ENCODE measurements at places on chromosomes 6 and 20.

- no peak for DNase-seq
Observed at GRCh38 chr6:63708631-63709030, 73.0 kb downstream of the PHF3 start.

DNA sequence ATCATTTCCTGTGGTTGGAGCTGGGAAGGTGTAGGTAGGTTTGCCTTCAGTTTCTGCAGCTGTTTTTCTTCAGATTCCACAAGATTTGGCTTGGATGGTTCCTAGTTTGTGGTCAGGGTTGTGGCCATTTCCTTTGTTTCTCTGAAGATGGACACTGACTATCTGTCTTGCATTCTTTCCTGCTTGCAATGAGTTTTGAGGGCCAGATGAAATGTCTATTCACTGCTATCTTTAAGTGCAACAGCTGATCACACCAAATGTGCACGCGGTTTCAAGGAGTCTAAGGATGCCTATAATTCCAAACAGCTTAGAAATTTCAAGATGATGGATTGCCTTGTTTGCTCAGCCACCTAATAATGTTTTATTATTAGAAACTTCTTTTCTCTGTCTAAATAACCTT is 28.4 kb downstream of the IL20RA start:
- no peak for DNase-seq

DNA sequence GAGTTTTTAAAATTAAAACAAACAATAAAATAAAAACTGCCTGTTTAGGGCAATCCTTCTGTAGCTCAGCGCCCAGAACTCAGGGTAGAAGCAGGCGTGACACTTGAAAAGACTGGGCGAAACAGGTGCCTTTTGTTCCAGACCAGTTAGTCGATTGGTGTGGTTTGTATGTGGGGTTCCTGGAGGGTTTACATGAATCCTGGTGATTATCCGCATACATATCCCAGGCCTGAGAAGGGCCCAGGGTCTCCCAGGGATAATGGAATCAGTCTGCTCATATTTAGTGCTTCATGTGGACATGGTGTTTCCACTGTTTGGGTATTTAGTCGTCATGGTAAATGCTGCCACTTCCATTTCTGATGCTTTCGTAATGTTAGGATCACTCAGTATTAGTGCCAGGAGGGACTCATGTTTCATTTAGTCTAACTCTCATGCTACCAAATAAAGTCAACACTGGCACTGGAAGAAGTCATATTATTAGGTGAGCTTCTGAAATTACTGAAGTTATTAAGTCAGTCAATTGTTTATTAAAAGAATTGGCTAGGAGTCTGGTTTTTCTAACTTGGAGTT is 116.5 kb downstream of the SAMD5 start:
- DNase-seq: no peak

DNA sequence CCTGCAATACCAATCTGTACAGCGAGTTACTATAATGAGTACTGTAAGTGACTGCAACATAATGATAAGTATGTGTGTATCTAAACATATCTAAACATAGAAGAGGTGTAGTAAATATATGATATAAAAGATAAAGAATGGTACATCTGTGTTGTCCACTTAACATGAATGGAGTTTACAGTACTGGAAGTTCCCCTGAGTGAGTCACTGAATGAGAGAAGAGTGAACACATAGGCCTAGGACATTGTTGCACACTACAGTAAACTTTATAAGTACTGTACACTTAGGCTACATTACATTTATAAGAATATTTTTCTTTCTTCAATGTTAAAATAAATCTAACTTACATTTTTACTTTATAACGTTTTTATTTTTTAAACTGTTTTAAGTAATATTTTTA is 380.4 kb downstream of the MMUT start:
- no peak for DNase-seq

GRCh38 chr6:166441325-166442078 is 58.8 kb upstream of the MPC1 start:
- no peak for DNase-seq

DNA sequence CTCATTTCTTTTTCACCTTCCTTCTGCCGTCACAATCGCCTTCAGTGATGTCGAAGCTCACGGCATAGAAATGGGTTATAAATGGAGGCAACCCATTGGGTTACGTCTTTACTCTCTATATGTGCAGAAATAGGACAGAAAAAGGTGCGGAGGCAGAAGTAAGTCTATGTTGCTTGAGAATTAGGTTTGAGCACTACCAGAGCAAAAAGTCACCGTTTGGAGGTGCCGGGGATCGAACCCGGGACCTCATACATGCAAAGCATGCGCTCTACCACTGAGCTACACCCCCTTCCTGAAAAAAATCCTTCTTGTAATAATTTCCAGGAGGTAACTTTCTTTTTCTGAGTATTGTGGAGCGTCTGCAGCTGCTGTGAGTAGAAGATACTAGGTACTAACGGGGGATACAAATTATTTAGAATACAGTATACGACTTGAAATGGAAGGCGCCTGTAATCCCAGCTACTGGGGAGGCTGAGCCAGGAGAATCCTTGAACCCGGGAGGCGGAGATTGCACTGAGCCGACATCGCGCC is 134.2 kb downstream of the TRIM27 start:
- no peak for DNase-seq

- DNase-seq: no peak
Observed at GRCh38 chr20:1676650-1677049, 19.1 kb upstream of the SIRPG start.

- no peak for DNase-seq
Observed at GRCh38 chr6:162708971-162709370, 18.6 kb downstream of the PRKN start.

DNA sequence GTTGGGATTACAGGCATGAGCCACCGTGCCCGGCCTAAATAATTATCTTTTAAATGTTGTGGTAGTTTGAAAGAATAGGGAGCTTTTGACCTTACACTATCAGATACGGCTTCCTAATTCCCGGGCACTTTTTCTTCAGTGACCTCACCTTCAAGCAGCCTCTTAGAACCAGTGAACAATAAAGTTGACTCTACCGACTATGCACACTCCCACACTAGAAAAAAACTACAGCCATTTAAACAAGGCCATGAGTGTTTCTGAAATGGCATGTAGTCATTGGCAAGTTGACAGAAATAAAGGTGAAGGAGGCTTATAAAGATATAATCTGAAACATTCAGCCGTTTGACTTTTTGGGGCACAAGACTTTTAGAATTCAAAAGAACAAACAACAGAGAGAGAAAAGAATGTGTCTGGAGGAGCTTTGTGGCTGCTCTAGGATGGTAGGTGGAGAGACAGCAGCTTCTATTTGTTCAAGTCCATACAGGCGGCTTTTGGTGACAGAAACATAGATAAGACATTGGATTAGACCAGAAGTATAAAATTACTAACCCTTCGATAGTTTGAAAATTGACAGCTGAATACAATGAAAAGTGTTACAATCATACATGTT is 75.2 kb downstream of the GJA1 start:
- DNase-seq: no peak

- no peak for DNase-seq
Observed at GRCh38 chr6:37134036-37134395, 35.9 kb upstream of the PIM1 start.

DNA sequence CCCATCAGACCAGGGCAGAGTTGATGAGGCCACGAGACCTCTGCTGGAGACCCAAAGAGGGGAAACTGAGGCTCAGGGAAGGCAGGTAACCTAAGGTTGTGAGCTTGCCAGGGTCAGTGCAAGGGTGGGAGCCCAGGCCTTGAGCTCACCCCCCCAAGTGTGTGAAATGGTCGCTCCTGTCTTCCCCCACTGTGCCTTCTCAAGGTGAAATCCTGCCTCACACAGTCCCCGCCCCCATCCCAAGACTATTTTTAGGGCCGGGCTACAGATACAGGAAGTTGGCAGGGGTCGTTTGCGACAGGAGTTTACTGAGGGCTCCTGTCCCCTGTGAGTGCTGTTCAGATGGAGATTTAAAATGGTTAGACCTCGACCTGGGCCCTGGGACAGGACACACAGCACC is 18.7 kb upstream of the GATA5 start:
- no peak for DNase-seq

GRCh38 chr20:62792940-62793756 is 3.1 kb upstream of the MRGBP start:
- no peak for DNase-seq

DNA sequence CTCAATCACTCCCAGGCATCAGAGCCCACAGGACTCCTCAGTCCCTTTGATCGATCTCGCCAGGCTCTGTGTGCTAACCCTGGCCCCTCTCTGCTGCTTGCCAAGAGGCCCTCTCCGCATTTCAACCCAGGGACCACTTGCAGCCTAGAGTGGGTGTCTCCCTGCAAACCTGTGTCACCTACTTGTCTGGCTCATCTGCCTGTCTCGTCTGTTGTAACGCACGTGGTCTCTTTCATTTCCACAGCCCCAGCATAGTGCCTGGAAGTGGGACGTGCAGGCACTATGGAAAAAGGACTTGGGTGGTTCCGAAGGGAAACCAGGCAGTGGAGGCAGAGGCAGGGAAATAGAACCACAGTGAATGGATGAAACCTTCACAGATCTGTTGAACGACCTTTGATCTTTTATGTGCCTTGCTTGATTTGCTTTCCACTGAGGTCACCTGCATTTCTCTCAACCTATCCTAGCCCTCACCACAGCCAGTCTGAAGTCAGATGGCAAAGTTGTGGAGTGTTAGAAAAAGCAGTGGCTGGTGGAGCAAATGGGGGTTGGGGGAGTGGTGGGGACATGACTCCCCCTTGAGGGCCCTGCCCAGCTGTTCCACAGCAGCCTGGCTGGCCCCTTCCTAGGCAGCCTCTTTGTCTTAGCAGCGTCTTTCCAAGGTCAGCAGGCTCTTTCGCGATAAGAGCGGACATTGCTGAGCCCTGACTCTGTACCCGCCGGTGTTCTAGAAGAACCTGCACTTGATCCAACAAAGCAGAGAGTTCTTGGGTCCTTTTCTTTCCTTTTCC is 55.8 kb upstream of the TAGAP start:
- DNase-seq: no peak

DNA sequence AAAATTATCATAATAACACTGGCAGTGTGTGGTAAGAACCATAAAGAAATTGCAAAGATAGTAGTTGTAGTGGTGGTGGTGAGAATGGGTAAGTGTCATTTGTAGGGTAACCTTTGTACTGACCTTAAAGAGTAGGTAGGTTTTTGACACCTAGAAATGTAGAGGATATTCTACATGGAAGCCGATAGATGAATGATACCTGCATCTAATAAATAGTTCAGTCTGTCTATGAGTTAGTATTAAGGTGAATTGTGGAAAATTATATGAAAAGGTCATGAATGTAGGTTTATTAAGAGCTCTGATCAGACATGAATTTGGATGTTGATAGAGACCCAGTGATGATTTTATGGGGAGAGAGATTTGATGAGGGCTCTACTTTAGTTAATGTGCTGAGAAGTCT is 78.1 kb downstream of the MYO6 start:
- no peak for DNase-seq
